ENCODE measurements at places on chromosomes 16 and 17. TPM values are rescaled to one million over a fixed set of nuclear protein-coding genes. Genes with fewer than 3 reads are reported as not detected.
A peak's percentile ranks its signal among the peaks of the same experiment; 100 is the strongest.

C1QL1 gene
- total RNA-seq, result 0.21 TPM

LRRC37A gene
- 2.4 TPM for total RNA-seq

DHRS11 gene
- total RNA-seq, result 18.0 TPM

KRT17 gene
- not detected for total RNA-seq

KRT33B gene
- total RNA-seq, result not detected

CCL1 gene
- total RNA-seq, result 111 TPM

ZG16 gene
- total RNA-seq, result not detected

CDRT15 gene
- not detected for total RNA-seq

NEUROD2 gene
- total RNA-seq, result not detected

PRCD gene
- not detected for total RNA-seq

FMNL1 gene
- total RNA-seq, result 325 TPM

DNA sequence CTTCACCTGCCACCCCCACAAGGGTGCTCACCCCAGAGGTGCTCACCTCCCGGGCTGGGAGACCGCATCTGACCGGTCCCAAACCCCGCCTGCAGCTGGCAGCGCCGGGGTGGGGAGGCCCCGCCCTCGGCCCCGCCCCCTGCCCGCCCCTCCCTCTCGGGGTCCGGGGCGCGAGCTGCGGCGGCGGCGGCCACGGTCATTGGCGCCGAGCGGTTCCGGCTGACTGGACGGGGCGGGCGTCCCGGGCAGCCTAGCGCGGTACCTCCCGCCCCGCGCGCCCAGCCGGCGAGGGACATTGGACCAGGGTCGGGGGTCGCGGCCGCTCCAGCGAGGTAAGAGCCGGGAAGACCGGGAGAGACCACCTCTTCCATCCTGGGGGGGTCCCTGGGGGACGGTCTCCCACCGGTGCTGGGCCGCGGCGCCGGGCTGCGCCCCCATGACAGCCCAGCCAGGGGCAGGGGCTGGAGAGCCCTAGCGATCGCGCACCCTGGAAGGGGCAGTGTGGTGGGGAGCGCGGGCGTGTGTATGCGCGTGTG is at the start of gene CACNG5:
CACNG5 (plus strand) TSS at position 199 of the 536 bp plus-strand sequence. CDS start 42,216 bp downstream, outside the sequence.
- DNase-seq, result no peak

DNA sequence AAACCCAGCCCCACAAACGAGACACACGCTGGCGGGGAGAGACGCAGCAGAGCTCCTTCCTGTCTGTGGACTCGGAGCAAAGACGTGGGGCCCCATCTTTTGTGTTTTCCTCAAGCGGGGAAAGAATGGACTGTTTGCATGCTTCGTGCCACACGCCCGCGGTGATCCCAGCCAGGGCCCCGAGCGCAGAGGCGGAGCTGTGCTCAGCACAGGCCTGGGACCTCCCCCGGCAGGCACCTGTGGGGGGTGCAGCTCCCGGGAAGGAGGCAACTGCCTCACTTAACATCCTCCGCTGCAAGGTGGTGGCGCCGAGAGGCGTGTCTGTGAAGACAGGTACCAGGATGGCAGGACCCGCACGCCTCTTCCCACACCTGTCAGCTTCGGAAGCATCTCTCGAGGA is 19.1 kb downstream of the TRARG1 start:
- peak; percentile 81 for DNase-seq

GRCh38 chr16:55444754-55445485 is 34.1 kb upstream of the MMP2 start:
- DNase-seq, result no peak

DNA sequence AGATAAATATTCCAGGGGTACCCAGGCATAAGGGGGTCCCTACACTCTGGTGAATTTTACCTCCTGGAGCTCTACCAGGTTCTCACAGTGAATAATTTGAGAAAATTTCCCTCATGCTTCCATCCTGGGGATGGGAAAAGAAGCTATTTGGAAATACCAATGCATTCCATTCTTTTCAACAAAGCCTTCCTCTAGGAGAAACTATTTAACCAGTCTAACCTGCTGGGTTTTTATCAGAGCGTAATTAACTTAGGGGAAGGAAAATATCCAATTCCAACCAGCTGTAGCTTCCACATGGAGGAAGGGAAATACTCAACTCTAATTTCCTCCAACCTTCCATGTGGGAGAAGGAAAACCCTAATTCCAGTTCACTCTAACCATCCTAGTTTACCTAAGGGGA is 17.0 kb downstream of the MFSD6L start:
- no peak for DNase-seq

- DNase-seq, result no peak
Measured at GRCh38 chr17:78797691-78798585, 15.9 kb upstream of the CYTH1 start.

DNA sequence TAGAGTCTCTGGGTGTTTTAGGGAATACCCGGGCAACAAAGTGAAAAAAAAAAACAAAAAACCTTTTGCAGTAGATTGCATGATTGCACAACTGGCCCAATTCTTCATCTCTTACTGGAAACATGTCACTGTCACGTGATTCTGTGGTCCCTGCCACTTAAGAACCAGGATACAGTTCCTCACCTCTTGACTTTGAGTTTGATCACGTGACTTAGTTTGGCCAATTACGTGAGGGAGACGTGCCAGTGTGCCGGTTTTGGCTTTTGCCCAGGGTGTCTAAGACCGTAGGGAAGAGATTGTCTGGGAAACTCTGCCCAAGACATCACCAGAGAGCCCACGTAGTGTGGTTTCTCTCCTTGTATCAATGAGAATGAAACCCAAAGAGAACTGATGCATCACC is 88.7 kb downstream of the GRIN2A start:
- no peak for DNase-seq

GRCh38 chr17:72726936-72727335 is 365.6 kb downstream of the SLC39A11 start:
- DNase-seq, result peak; percentile 86

GRCh38 chr17:44092051-44092450 is 21.5 kb downstream of the G6PC3 start:
- DNase-seq, result no peak

- no peak for DNase-seq
Measured at GRCh38 chr17:32317353-32317752, 24.6 kb downstream of the C17orf75 start.

DNA sequence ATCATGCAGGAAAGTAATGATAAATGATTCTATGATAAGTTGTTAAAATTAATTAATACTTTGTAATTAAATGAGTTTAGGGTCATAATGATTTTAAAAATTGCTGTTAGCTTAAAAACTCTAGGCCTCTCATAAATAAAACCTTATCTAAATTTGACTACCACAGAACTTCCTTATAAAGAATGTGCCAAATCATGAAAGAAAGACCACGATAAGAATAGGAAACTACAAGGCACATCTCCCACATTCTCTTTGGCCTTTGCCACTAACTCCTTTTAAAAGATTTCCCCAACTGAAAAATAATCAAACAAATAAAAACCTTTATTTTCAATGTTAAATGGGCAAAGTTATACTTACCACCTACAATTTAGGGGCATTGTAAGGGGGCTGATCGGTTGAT is 164.6 kb upstream of the C17orf78 start:
- DNase-seq, result no peak

- no peak for DNase-seq
Measured at GRCh38 chr16:50388496-50388895, 19.7 kb upstream of the BRD7 start.

GRCh38 chr17:19334331-19334730 is 28.2 kb downstream of the B9D1 start:
- no peak for DNase-seq

DNA sequence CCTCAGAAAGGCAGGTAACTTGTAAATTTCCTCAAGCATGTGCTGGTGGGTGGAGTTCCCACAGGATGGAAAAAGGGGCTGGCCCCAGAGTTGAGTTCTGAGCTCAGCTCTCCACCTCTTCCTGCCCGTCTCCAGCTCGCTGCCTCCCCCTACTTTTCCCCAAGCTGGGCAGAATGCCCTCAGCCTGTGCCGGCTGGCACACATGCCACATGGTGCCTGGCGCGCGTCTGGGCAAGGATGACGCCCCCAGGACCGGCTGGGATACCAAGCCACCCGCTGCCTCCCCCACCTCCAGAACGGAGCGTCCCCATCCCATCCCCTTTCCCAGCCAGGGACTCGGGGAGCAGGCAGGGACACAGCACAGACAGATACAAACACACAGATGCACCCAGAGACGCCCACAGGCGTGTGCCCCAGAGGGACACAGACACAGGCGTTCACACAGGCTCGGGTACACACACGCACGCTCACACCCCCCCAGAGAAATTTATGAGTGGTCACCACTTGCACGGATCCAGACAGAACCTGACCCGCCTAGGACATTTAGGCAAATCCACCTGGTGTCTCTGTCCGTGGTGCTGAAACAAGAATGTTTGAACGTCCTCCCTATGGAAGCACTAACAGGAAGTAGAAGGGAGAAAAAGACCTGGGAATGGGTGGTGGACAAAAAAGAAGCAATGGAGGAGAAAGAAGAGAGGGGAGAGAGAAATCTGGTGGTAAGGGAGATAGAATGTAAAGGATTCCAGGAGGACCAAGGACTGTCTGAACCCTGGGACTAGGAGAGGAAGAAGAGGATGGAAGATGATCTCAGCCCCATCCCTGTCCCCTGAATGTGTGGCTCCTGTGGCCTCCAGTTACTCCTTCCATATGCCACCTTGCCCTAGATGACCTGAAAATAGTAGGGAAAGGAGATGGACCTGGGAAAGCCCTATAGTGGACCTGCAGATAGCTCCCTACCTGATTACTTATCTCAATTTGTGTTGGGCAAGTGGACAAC is 15.5 kb downstream of the NEUROD2 start:
- DNase-seq, result peak; percentile 84

DNA sequence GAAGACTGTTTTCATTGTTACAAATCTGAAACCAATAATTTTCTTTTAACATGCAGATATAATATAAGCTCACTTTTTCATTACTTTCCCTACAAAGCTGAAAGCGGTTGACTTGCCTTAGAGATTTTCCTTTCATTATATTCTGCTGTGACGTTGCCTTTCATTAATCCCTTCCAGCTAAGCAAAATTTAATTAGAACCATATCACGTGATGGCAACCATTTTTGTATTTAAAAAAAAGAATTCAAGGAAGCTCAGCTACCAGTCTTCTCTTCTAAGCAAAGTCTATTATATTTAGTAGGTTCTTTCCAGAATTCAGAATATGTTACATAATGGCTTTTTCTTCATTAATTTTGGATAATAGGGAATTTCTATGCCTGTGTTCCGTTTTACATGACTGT is 186.5 kb downstream of the PRKCA start:
- no peak for DNase-seq

DNA sequence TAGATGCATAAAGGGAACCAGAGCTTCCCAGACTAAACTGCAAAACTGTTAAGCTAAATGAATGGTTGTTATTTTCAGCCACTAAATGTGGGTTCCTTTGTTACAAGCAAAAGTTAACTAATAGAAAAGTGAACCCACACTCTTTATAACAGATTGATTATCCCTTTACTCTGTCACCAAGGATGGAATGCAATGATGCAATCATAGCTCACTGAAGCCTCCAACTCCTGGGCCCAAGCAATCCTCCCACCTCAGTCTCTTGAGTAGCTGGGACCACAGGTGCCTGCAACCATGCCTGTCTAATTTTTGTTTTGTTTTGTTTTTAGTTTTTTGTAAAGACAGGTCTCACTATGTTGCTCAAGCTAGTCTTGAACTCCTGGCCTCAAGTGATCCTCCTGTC is 6.5 kb downstream of the KRT9 start:
- DNase-seq, result no peak

DNA sequence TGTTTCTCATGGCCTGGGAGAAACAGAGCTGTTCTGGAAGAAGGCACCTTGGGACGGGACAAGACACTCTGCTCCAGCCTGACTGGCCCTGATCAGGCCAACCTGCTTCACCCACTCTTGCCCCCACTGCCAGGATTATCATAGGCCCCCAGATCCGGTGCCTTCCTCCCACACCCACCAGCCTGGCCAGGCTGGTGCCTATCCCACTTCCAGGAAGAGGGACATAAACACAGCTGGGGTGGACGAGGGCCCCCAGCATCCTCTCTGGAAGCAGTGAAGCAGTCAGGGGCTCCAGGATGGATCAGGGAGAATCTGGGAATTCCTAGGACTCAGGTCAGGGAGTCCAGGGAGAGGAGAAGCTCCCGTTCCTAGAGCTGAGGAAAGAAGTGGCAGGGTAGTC is 16.9 kb upstream of the ITGA3 start:
- DNase-seq, result no peak

DNA sequence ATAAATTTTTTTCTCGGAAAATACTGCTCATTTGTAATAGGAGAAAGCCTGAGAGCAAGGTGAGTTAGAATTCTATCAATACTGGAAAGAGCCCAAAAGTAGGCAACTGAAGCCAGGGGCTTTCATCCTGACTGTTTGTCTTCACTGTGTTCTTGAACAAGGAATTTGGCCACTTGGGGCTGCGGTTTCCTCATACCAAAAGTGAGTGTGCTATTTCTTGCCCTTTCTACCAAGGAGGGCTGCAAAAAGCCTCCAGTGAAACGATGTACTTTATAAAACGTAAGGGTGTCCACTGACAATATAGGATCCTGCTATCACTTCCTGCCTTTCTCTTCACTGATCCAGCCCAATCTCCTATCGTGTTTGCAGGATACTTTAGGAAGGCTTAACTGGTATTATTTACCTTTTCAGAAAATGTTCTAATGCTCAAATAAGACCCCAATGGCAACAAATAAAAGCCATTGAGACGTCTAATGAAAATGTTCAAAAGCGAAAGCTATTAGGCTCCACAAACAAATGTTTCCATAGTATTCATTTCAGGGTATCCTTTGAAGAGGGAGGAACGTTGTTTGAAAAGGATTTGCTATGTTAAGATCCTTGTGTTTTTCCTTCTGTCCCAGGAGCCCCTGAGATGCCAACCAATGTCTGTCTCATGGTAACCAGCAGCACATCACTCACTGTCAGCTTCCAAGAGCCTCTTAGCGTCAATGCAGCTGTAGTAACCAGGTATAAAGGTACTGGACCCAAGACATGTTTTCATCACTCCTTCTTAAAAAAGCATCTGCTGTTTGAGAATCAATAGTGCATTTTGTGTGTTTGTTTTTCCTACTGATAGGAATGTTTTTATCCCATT is 219.3 kb upstream of the NOG start:
- DNase-seq, result no peak

DNA sequence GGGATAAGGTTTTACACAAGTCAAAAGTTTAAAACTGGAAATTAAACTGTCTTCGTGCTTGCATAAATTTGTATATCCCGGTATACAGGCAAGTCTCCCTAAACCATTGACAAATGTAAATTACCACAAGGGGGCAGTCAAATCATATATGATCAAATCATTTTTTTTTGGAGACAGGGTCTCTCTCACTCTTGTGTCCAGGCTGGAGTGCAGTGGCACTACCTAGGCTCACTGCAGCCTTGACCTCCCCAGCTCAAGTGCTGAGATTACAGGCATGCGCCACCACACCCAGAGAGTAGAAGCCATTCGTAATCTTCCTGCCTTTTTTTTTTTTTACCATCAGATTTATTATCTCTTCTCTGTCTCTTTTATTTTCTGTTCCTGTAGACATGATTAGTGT is 18.5 kb downstream of the TOP2A start:
- peak; percentile 65 for DNase-seq

- no peak for DNase-seq
Measured at GRCh38 chr17:48202959-48203358, 95.4 kb downstream of the SNX11 start.

- DNase-seq, result no peak
Measured at GRCh38 chr17:28180449-28180848, 138.0 kb downstream of the NLK start.

- peak; percentile 70 for DNase-seq
Measured at GRCh38 chr16:81497690-81498089, 53.1 kb downstream of the CMIP start.

Measured in activated CD4-positive, alpha-beta T cell treated with anti-CD3 and anti-CD28 coated beads, Interleukin-2, amount 10 ng/mL, durations not matched to agents 24 days and 14 days (primary cell).